GM19239 (cell line): ENCODE measurements at places on chromosomes 4 and X.

DNA sequence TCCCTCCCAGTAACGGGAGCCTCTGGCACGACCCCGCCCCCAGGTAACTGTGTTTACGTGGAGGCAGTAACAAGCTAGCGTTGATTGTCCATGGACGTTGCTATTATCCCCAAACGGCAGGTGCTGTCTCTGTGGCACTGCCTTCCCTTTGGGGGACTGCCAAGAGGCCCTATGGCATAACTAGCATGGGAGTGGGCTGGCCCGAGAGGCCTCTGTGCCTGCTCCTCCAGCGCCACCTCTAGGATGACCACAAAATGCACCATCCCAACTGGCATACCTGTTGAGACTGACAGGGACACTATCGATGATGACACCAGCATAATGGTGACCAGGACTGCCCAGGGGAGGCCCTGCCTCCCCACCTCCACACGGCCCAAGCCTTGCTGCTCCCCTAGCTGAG lies 1.5 kb downstream of the SRPK3 start:
- no peak for DNase-seq

DNA sequence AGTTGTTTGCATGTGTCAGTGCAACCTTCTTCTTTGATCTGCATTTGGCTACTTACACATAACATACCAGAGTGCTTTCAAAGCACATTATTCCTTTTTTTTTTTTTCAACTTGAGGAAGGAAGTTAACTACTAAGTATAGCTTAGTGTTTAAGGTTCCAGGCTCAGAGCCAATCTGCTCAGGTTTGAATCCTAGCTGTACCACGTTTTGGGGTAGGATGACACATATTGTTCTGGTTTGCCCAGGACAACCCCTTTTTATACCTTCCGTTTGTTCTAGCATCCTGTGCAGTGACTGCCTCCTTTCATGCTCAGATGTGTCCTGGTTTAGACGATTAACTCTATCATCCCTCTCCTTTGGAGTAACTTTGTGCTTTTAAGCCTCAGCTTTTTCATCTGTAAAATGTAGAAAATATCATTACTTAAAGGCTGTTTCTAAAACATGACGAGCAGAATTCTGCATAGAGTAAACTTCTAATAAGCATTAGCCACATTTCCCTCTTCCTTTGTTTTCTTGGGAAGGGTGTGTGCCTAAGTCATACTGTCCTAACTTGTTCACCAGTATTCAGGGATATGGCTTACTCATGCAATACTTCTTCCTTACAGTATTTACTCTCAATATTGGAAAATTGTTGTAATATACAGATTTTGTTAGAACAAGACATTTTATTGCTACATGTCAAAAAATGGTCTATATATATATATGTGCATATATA lies 281.3 kb downstream of the C4orf33 start:
- no peak for DNase-seq

GRCh38 chrX:1246816-1247215 lies 21.8 kb upstream of the CSF2RA start:
- DNase-seq = peak; percentile 68

GRCh38 chrX:54181202-54181953 lies 1.7 kb downstream of the FAM120C start:
- DNase-seq = no peak

- no peak for DNase-seq
These were observed 263.6 kb downstream of the PTTG2 start for GRCh38 chr4:38223782-38224236.

DNA sequence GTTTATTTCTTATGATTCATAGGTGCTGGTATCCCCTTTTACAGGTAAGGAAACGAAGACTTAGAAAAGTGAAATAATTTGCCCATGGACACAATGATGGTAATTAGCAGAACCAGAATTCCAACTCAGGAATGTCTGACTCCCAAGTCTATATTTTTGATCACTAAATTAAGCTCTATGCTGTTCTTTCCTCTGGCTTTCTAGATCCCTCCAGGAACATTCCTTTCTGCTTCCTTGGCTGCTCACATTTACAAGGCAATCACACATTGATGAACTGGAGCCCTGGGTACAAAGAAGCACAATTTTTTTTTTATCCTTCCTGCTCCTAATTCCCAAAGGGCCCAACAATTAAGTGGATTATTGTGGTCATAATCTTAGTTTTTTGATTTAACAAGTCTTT lies 7.0 kb upstream of the CDKN2AIP start:
- DNase-seq = no peak

GRCh38 chrX:45368705-45369104 lies 168.0 kb upstream of the DIPK2B start:
- no peak for DNase-seq

DNA sequence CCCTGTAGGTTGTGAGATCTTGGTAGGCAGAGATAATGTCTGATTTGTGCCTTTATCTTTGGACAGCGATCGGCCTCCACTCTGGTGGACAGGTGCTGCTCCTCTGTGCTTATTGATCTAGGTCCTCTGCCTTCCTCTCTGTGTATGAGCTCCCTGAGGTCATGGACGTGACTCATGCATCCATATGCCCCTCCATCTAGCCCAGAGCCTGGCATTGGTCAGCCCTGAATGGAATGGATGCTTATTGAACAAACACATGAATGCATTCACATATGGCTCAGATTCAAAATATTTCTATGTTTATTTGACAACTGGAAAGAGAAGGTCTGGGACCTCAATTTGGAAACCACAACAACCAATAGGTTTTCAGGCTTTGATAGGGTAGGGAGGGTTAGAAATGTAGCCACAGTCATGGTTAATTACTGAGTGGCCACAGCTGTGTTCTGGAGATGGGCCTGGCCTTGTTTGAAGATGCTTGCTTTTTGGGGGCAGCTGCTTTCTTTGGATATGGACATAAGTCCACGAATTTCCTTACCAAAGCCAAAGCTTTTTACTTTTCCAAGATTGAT lies 76.2 kb downstream of the SEL1L3 start:
- DNase-seq = no peak

- no peak for DNase-seq
These were observed 54.1 kb downstream of the PAGE2 start for GRCh38 chrX:55142919-55143310.

DNA sequence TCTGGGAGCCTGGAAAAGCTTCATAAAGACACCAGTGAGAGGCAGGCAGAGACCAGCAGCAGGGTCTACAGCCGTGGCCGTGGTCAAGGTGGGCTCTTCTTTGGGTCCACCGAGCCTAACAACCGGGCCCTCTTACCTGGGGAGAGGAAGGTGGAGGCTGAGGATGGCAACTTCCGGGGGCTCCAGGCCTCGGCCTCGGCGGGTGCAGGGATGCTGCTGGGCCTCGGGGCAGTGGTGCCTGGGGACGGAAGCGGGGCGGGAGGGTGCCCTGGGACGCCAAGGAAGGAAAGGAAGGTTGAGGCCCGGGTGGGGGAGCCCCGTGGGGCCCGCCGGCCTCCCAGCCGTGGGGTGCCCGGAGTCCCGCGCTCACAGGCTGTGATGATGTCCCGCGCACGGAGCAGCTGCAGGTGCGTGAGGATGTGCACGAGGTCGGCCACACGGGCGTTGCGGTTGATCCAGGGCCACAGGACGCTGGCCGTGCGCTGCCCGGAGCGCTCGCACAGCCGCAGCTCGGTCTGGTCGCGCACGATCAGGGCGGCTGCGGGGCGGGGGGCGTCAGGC lies 561 bp downstream of the IRAK1 start:
- no peak for DNase-seq

DNA sequence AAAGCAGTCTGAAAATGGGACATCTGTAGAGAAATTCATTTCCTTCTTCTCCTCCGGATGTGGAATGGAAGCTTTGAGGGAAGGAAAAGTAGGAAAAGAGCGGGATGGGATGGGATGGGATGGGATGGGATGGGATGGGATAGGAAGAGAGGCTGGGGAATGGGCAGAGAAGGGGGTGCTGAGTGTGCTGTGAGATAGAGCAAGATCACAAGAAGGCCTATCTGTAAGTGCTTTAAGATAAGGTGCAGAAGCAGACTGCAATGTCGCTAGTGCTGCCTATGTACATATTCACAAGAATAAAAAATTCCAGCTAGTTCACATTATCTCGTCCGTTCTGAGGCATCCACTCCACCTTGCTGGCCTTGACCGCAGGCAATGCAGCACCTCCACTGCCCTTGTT lies 86.2 kb downstream of the IRF2 start:
- DNase-seq = no peak

- DNase-seq = no peak
These were observed 45.8 kb upstream of the MSANTD1 start for GRCh38 chr4:3202836-3203820.

GRCh38 chrX:120365320-120365719 lies 3.4 kb downstream of the ATP1B4 start:
- DNase-seq = peak; percentile 4

DNA sequence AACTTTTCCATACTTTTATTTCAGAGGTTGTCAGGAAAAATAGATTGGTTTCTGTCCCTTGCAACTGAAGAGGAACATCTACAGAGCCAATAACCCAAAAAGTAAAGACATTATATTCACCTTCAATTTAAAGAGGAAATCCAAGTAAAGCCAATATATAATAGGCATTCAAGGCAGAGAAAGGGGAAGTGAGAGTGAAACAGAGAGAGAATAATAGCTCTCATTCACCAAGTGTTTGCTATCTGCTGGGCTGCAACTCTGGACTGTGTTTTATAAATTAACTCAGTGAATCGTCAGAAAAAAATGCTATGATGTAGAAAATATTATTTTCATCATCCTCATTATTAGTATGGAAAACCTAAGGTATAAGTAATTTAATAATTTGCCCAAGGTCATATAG lies 448.5 kb downstream of the TRAM1L1 start:
- DNase-seq = no peak

- peak; percentile 55 for DNase-seq
These were observed at the start of gene N4BP2 for GRCh38 chr4:40056716-40057585. Gene N4BP2 (plus strand): TSS chr4:40056850. CDS start chr4:40097341, 40,491 bp downstream.

DNA sequence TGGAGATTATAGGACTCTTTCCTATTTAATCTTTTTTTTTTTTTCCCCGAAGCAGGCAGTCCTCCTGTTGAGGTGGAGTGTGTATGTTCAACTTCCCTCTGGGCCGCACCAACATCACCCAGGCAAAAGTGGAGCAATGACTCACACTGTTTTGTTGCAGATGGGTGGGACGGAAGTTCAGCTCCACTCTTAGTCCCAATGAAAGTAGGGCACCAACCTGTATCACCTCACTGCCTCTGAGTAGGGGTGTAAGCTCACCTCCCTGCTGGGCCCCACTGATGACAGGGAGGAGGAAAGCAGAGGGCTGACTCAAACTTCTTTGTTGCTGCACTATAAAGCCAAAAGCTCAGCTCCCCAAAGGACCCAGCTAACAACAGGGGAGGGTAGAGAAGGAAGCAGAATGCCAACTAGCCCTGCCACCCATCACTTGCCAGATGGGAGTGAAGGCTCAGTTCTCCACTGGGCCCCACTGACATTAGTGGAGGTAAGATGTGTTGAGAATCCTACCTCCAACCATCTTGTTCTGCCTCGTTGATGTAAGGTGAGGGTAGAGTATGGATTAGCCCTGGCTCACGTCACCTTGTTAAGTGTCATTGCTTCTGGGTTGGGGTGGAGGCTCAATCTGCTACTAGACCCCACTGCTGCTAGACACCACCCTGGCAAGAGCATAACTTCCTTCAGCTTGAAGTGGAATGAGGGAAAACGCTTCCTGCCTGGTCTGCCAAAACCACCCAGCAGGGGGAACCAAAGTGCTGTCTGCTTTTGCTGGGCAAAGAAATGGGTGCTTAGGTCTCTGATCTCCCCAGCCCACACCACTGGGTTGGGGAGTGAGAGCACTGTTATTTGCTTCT lies 14.1 kb downstream of the RPS6KA3 start:
- DNase-seq = no peak

DNA sequence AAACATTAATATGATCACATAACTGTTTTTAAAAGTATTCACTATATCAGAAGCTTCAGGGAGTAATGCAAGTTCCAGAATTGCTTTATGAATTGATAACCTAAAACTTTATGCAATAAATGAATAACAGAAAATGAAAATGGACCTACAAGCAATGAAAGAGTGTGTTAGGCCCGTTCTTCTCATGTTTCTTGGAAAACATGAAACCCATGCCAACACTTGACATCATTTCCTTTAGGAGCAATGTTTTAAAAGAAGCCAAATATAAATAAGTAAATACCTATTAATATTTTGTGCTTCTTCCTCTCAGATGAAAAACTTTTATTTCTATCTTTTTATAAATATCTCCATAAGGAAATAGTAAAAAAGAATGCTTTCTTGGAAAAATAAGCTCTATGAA lies 123.0 kb upstream of the GALNT7 start:
- no peak for DNase-seq

DNA sequence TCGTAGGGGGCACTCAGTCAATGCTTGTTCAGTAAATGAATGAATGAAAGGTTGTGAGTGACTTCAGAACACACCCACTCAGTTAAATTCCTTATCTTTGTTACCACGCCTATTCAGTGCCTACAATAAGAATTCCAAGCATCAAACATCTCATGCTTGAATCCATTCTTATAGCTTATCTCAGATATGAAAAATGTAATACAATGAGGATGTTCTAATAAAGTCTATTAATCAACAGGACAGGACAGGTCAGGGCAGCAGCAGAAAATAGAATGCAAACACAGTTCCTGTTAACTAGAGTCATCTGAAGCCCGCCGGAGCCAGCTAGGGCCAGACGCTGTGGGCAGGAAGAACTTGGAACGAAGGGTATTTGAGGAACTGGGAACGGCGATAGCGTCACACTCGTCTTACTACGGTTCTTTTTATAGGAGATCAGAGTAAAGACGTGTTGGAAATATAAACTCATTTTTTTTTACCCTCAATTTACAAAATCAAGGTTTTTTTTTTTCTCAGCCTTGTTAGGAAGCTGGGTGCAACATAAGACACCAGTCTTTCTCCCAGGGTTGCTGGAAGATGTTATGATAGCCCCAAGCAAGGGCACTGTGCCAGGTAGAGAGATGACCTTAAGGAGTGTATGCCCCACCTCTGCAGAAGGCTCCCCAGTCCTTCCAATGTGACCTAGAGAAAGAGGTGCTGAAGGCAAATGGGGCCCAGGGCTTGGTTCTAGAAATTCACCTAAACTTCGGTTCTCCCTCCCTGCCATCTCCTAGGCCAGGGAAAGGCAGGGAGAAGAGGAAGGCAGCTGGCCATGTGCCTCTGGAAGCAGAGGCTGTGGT lies 48.3 kb downstream of the SEL1L3 start:
- no peak for DNase-seq

GRCh38 chr4:79287718-79288117 lies 38.1 kb downstream of the NAA11 start:
- DNase-seq = no peak

- no peak for DNase-seq
These were observed 127.1 kb downstream of the PJA1 start for GRCh38 chrX:69038188-69038587.

DNA sequence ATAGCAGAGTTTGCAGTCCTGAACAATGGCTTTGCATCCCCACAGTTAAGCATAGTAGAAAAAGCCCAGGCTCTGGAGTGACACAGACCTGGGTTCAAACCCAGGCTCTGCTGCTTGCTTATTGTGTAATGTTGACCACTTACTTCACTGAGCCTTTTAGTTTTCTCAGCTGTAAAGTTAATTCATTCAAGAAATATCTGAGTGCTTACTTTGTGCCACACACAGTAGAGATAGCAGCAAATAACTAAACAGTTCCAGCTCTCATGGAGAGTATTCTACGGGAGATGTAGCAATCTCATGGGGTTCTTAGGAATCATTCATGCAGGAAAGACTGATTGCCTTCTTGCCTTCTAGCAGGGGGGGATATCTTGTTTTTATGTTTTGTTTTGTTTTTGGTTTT lies 63.2 kb downstream of the SLC9A6 start:
- no peak for DNase-seq

- no peak for DNase-seq
These were observed 137.1 kb downstream of the GASK1B start for GRCh38 chr4:158035662-158036195.
